ENCODE measurements at places on chromosomes 3 and 15.

- no peak for DNase-seq
These were observed 67.0 kb downstream of the CHAC1 start for GRCh38 chr15:41020311-41020710.

- DNase-seq = no peak
These were observed 41.3 kb downstream of the APBA2 start for GRCh38 chr15:28927043-28927442.

DNA sequence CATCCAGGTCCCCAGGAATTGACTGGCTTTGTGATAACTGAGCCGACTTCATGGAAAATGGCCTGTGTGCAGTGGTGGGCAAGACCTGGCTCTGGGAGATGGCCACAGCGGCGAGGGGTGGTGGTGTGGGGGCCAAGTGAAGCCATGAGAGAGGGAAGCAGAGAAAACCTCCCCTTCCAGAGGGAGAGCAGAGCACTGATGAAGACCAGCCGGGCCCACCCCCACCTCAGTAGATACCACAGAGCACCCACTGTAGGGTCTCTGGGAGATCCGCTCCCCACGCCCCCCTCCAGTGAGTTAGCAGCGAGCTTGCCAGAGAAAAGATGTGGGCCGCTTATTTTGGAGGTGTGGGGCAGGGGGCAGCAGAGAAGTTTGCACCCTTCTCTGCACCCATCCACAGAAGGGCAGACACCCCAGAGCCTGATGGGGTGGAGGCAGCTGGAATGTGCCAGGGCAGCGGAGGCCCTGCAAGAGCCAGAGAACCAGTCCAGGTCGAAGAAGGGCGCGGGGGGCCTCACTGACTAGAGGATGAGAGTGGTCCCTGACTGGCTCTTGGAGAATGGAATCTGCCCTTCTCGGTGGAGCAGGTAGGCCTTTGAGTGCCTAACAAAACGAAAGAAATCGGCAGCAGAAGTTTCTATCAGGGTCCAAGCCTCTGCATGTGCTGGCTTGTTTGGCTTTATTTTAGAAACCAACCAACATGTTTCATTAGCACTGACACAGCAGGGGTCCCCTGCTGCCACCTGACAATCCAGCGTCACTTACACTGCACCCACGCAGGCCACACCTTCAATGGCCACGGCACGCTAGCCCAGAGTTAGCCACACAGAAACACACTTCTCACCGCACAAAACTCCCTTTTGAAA lies 28.3 kb downstream of the MELTF start:
- DNase-seq = peak; percentile 42

DNA sequence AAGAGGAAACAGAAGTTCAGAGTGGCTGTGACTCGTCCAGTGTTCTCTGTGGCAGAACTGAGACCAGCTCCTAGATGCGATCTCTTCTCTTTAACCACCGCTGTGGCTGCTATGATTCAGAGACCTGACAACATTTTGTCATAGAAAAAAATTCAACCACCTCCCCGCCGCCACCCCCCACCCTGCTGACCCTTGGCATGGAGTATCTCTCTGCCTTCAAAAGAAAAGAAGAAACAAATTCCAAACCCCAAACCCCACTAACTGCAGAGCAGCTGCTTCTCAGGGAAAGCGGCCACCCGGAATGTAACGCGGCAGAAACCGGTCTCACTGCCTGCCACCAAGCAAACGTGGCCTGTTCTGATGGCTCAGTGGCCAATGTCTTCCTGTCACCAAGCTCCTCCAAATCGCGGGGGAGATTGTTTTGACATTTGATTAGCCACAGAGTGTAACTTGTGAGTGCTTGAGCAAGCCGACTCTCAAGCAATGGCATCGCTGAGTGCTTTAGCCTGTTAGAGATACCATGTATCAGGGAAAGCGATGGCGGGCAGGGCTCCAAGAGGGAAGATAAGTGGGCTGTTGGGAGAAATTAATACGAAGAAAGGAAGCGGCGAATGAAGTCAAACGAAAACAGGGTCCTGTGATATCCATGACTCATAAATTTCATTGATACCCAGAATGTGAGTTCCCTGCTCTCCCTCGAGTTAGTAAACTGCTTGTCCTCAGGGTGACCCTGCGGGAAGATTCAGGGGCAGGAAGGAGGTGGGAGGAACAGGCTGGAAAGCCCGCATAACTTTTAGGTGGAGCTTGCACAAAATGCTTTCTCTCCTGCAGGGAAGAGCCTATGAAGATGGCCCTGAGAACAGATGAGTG lies 44.8 kb upstream of the TLE3 start:
- DNase-seq = no peak

DNA sequence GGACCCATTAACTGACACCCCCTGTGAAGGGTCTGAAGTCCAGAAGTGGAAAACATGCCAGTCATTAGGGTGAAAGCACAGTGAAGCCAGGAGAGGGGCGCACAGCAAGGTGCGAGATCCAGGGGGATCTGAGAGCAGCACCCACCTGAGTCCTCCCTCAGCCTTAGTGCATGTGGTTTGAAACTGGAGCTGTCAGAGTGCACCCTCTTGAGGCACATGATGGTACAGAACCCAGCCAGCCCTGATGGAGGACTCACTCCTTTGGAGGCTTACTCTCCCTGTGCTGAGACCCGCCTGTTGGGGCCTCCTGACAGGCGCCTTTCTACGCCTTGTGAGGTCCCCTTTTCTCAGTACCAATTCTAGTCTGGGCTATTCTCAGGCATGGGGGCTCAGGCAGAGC lies 77.8 kb downstream of the IL20RB start:
- no peak for DNase-seq

- no peak for DNase-seq
These were observed 1.1 kb downstream of the SPATA12 start for GRCh38 chr3:57061556-57061955.

- DNase-seq = no peak
These were observed 10.6 kb upstream of the SLC9C1 start for GRCh38 chr3:112304611-112305010.

DNA sequence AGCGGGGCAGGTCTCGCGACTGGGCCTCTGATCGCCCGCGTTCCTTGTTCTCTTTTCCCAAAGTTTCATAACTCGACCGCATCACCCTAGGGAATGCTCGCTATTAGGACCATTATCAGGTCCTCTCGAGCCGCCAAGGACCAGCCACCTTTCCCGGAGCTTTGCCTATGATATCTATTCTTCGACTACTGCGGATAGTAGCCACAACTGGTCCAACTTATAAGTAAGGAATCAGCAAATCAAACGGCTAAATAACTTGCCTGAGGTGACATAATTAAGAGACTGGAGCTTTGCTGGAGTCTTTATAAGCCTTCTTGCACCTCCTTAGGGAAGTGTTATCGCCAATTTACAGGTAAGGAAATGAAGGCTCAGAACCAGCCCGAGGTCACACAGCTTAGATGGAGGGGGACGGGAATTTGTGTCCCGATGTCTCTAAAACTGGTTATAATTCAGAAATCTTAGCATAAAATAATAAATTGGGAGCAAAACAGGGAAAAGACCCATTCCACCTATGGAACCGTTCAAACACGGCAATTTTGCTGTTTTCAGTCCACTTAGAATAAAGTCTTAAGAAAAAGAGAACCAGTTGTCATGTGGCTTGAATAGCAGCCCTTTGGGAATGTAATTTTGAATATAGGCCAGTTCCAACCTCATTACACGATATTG lies 479 bp upstream of the PLD1 start:
- no peak for DNase-seq

GRCh38 chr3:31541089-31541488 lies 8.4 kb downstream of the STT3B start:
- no peak for DNase-seq

GRCh38 chr3:102144063-102144462 lies 290.8 kb upstream of the ZPLD1 start:
- DNase-seq = no peak

GRCh38 chr3:56494679-56495322 lies 26.5 kb upstream of the ERC2 start:
- DNase-seq = peak; percentile 61

GRCh38 chr3:38157595-38157994 lies 7.7 kb upstream of the OXSR1 start:
- no peak for DNase-seq

DNA sequence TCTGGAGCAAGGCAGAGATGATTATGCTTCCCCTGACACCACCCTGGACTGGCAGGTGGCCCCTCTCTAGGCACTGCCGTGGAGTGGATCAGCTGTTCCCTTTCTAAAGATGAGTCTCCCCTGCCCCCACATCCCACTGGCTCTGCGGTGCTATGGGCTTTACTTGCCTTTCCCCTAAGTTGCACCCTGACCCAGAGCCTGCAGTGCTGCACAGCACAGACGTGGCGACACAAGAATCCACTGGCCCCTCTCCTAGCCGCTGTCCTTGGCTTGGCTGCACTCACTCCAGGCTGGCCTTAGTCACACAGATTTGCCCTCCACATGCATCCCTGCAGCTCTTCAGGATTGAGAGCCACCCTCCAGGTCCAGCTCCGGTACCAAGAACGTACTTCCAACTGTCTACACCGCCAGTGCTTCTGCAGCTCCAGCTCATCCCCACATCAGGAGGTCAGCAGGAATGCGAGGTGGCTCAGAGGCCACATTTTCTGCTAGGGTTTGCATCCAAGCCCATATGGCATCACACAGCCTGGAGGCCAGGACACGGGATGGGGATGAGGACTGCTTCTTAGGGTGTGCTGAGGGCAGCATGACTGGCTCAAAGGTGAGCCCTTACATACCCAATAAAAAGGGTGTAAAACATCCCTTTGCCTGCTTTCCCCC lies 82.4 kb upstream of the RASGRF1 start:
- DNase-seq = no peak

DNA sequence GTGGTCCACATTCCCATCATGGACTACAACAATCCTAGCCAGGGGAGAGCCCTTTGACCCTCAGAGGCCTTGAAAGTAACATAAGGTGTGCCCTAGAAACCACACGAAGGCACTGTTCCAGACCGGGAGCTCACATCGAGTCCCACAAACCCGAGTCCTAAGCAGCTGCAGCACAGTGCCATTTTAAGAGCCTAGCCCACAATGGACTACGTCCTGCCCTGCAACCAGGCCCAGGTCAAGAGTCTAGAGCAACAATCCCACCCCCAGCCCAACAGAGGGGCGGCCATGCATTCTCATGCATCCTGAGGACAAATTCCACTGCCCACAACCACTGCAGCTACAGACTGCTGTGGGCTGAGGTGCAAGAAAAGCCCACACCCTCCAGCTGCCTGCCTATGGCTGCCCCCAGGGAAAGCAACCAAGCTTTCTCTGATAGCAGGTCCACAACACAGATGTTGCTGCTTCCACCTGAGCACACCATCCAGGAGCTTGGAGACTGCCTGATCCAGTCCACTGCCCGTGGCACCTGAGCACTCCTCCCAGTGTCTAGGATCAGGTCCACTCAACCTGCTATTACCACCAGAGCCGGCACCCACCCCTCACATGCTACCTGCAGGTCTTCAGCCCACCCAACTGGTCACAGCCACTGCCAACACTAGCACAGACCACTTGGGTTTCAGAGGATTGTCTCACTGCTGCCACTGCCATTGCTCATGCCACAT lies 56.8 kb downstream of the IGSF11 start:
- no peak for DNase-seq

DNA sequence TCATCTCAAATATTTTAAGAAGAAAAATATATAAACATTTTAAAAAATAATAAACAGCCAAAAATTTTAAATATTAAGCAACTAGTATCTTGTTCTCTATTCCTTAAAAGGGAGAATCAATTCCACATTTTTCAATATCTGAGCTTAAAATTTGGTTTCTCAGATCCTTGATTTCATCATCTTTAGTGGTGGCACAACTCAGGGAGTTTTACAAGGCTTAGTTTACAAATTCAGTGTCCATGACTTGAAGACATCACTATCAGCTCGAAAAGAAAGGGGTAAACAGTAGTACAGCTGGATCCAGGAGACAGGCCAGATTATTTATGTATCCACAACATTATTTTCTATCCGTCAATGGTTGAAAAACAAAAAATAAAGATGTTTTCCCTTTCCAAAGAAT lies 11.6 kb downstream of the IGF2BP2 start:
- DNase-seq = no peak

DNA sequence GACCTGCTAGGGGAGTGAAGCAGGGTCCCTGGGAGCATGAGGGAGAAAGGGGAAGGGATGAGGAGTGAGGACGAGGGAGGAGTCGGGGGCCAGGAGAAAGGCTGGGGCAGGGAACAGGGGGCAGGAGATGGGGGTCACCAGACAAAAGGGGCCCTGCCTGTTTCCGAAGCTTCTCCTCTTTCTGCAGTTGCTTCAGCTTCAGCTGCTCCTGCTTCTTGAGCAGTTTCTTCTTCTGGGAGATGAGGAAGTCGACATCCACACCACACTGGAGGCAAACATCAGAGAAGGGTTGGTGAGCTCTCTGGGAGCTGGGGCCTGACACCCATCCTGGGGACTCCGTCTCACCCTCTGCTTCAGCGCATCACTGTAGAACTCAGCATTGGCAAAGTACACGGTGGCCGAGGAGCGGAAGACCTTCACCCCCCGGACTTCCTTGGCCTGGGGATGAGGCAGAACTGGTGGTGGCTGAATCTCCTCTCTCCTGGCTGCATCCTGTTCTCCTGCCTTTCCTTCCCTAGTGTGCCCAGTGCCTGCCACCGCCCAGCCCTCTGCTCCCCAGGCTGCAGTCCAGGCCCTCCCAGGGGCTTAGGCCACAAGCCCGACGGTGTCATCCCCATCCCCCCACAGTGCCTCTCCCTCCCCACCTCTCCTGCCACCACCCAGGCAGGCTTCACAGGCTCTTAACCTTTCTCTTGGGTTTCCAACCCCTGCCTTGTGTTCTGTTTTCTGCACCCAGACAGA lies 6.8 kb downstream of the SLC26A6 start:
- DNase-seq = no peak
